Stimulated activated CD8-positive, alpha-beta memory T cell treated with anti-CD3 and anti-CD28 coated beads, Interleukin-4, amount 100 ng/mL, for 1 hour (primary cell): ENCODE measurements at places on chromosomes 1 and 21.

GRCh38 chr1:75952016-75952415 is 19.8 kb upstream of the ASB17 start:
- no peak for DNase-seq

DNA sequence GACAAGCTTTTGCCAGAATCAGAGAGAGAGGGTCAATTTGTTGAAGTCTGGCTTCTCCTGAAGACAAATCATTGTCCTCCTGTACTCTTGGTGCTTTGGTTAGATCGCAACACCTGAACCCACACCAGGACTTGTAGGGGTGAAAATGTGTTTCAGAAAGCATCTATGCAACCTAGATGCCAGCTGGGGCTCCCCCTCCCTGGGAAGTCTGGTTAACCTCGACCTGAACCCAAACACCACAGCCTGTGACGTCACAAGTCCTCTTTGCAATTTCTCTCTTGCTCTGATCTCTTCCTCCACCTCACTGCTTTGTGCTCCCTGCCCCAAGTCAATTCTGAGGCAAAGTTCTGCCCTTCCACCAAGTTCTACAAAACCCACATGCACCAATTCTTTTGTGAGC is 42.8 kb upstream of the USP24 start:
- peak; percentile 33 for DNase-seq

DNA sequence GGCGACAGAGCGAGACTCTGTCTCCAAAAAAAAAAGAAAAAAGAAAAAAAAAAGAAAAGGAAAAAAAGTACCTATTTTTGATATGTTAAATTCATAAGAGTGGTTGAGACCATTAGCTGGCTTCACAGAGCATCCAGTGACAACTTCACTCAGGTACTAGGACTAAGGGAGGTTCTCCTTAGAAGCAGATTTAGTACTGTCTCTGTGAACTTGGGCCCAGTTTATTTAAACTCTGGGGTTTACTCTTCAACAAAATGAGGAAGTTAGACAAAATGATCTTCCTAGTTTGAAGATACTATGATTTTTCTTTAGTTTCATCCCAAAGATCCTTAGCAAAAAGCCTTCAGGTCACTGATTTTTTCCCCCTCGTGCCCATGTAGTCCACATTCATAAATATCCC is 21.2 kb downstream of the MACO1 start:
- no peak for DNase-seq

DNA sequence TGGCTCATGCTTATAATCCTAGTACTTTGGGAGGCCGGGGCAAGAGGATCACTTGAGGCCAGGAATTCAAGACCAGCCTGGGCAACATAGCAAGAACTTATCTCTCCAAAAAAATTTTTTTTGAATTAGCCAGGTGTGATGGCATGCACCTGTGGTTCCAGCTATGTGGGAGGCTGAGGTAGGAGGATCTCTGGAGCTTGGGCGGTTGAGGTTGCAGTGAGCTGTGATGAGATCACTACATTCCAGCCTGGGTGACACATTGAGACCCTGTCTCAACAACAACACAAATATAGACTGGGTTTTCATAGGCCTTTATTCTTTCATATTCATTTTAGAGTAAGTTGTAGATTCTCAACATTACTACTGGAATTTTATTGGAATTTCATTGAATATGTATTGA is 12.8 kb downstream of the MED18 start:
- no peak for DNase-seq
